ENCODE measurements at places on chromosomes 16 and 17.

GRCh38 chr16:16945207-16945606, 525.6 kb downstream of the XYLT1 start:
- no peak for DNase-seq

- no peak for DNase-seq
Observed at GRCh38 chr16:84616515-84616914, 1.4 kb downstream of the COTL1 start.

- no peak for DNase-seq
Observed at GRCh38 chr17:17180741-17181525, 25.2 kb downstream of the PLD6 start.

GRCh38 chr17:58265271-58265670, 15.5 kb downstream of the MPO start:
- DNase-seq: no peak

DNA sequence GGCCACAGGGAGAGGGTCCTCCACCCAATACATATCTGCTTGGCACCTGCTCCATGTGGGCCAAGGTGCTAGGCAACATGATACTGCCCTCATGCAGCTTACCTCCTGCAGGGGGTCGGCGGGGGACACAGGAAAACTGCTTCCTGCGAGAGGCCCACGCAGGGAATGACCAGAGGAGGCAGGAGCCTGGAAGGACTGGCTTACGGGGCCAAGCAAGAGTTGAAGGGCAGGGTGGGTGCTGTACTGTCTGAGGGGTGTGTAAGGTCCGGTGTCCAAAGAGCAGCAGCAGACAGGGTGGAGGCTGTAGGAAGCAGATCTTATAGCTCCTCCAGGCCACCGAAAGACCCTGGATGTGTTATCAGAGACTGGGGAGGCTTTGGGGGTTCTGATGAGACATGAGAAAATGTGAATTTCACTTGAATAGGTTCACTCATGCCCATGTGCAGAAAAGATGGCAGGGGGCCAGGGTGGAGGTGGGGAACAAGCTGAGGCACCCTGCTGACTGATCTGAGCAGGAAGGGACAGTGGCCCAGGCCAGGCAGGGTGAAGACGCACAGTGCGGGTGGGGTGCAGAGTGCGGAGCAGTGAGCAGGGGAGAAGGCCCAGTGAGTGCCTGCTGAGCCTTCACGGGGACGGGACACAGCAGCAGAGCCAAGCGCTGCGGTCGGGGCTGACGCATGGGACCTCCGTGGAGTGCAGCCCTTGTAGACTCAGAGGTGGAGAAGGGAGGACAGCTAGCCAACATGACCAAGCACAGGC, 8.3 kb downstream of the FLCN start:
- DNase-seq: no peak

- DNase-seq: no peak
Observed at GRCh38 chr16:55900616-55901393, 25.6 kb upstream of the CES5A start.

DNA sequence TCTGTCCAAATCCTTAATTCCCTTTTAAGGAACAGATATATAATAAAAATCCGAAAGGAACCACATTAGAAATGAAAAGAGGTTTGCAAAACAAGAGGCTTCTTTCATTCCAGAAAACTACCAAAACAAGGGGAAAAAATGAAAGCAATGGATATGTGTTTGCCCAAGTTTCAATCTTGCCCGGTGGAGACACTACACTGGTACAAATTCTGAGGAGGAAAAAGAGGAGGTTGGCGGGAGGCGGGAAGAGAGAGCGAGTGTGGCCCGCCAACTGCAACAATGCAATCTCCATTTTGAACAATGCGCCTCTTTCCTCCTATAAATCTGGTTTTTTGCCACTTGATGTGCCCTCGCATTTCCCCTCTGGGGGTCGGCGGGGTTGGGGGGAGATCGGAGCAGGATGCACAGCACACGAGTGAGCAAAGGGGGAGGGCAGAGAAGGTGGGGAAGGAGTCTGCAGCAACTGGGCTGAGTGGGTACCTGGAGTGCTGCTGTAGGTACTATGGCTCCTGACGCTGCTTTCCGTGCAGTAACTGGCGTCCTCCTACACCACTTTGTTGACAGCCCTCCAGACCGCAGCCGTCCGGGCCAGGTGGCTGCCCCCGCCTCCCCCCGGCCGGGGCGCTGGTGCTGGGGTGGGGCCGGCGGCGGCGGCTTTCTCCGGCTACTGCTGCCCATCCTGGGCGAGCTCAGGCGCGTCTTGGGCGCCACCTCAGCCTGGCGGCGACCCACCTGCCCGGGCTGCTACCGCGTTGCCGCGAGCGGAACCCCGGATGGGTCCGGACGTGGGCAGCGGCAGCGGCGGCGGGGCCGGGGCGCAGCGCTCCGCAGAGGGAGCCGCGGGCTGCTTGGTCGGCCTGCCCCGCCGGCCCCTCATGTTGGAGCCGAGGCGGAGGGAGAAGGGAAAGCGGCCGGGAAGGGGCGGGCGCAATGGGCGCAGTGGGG, 93.8 kb upstream of the PLEKHM1 start:
- DNase-seq: peak; percentile 77

DNA sequence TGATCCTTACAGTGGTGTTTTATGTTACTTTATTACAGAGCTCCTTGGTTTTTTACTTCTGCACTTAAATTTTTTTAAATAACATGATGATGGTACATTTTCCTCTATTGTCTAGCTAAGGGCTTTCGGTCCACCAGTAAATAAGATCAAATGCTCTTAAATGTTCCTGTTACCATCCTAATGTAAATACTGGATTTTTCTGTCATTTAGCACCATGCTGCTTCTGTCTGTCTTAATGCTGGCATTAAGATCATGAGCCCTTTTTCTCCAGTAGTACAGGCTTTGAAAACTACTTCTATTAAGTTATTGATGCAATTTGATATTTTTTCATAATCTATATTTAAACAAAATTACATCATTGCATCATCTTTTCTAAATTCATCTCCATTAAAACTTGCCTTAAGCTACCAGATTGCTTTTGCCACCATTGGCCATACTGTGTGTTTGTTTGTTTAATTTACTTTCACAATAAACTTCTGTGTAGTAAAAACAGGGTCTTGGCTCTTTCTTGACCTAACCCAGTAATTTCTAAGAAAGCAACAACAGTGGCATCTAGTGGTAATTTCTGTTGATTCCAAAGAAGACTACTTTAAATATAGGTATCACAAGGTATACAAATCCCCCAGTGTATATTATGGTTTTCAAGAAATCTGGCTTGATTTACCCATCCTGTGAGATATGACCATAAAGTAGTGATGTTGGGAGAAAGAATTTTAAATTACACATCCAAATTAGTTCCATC, 9.0 kb upstream of the PHAF1 start:
- DNase-seq: no peak

DNA sequence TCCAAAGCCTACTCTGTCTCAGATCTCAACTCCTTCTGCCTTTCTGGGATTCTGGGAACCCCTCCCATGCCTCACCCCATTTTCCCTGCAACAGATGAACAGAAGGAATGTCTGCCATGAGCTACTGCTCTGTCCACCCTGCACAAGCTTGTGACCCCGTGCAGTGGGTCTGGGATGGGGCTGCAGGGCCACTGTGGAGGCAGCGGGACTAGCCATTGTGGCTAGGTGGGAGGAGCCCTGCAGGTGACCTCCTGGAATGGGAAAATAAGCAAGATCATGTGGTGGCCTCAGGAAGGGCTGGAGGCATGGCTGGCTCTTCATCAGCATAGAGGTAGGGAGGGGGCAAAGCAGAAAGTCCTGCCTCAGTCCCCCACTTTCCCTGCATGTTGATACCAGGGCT, 13.7 kb downstream of the PDP2 start:
- DNase-seq: no peak

DNA sequence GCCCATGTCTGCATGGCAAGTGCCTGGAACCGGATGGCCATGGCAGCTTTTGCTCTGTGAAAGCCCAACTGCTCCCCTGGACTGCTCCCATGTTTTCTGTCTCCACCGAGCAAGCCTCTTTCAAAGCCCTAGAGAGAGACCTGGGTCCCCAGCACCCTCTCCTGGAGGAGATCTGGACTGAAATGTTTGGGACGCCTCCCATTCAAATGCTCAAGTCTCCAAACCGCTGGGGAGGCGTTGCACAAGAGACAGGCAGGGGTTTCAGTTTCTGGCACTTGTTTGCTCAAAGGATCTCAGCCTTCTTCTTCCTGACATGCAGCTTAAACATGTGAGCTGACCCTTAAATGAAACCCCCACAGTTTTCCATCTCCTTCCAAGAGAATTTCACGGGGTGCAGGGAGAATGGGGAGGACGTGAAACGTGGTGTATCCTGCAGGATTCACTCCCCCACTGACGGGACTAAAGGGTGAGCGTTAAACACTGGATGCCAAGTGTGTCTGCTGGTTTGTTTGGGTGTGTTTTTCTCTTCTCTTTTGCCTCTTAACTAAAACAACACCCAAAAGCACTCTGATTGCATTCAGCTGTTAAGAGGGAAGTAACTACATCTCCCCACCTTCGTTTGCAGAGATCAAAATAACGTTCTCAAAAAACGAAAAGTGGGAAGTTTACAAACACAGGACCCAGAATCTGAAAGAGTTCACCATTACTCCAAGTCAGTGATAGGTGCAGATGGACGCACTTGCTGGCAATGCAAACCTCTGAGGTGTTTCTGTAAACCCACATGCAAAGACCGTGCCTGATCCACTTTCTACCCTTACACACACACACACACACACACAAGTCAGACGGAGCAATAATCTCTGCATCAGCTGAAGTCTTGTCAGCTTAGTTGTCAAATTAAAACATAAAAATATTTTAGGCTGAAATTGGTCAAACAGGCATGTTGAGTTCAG, 256.9 kb downstream of the C16orf95 start:
- DNase-seq: no peak

DNA sequence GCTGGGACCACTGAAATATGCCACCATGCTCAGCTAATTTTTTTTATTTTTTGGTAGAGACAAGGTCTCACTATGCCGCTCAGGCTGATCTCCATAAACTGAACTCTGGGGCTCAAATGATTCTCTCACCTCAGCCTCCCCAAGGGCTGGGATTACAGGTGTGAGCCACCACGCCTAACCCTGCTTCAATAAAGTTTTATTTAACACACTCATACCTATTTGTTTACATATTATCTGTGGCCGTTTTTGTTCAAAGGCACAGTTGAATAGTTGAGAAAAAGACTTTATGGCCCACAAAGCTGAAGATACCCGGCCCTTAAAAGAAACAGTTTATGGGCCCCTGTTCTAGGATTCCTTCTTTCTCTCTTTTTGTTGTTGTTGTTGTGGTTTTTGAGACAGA, 419.8 kb downstream of the SLC39A11 start:
- no peak for DNase-seq

GRCh38 chr17:60188759-60189158, 39.0 kb downstream of the CA4 start:
- DNase-seq: no peak

DNA sequence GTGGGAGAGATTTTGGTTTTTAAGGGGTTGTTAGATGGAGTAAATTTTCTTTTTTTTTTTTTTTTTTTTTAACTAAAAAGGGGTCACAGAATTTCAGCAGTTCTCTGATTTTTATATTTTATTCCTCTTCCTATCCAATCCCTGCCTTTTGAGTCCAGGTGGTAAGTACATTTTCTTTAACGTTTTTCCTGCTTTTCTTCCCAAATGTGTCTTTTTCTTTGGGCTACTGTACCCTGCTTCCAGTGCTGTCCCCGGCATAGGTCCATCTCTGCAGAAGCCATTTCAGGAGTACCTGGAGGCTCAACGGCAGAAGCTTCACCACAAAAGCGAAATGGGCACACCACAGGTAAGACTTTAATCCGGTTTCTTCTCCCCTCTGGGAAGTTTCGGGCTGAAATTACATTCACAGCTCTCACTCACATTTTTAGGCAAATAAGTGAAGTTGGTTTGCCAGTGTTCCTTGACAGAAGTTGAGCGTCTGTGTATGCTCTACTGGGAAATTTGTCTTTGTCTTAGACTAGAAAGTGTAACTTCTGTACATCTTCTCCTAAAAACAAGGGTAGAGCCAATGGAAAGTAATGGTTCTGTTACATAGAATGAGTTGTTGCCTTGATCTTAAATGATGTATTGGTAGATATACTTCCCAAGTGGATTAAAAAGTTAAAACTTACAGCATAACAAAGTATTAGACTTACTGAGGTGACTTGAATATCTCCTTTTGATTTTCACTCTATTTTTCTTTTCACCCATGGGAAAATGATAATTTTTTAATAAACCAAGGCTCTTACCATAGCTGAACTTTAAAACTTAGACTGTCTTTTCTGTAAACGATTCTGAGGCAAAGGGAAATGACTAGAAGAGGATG, 54.5 kb downstream of the TUBD1 start:
- peak; percentile 36 for DNase-seq

GRCh38 chr16:86051368-86052114, 152.6 kb downstream of the IRF8 start:
- no peak for DNase-seq

DNA sequence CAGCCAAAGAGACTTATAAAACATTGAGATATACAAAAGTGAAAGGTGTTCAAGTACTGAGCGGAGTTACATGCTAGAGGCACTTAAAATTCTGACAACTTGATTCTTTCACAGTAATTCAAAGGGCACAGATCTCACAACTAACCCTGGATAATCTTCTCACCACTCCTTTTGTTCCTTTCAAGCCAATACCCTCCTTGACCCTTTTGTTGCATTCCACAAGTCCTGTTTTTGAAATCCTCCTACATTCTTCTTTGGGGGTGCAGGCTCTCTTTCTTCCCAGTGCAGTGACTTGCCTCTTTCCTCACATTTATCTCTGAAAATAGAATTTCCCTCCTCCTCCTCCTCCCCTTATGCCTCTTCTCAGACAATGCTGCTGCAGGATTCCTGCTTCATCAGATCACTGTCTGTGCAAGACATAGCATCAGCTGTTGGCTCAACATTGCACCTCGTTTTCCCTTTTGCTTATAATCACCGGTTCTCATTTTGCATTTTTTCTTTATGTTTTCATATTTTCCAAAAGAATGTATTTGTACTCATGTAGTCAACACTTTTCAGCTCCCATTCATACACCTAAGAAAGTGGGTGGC, 199.3 kb downstream of the CDH8 start:
- DNase-seq: peak; percentile 27

DNA sequence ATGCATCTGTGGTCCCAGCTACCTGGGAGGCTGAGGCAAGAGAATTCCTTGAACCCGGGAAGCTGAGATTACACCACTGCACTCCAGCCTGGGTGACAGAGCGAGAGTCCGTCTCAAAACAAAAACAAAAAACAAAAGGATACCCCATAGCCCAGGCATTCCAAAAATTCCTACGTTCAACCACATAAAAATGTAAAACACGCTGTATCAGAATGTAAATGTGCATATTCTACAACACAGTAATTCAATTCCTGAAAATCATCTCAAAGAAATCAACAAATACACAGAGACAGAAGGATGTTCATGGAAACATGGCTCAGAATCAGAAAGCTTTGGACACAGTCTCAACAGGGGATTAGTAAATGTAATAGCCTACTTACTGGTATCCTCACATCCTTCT, 33.0 kb downstream of the COG7 start:
- no peak for DNase-seq

- DNase-seq: no peak
Observed at GRCh38 chr17:49783071-49783715, 5.3 kb upstream of the KAT7 start.

- DNase-seq: no peak
Observed at GRCh38 chr17:28492352-28493310, 13.5 kb upstream of the FOXN1 start.
